ENCODE measurements at places on chromosomes 4 and X.

- no peaks in the 10 kb centered on the region for H3K27me3 ChIP-seq
- H3K4me1 ChIP-seq, result no peaks in the 10 kb centered on the region
- no peak overlapping the region for H3K4me3 ChIP-seq
- DNase-seq, result no peak
- H3K27ac ChIP-seq, result no peak overlapping the region
- H3K36me3 ChIP-seq, result no peaks in the 10 kb centered on the region
These were observed 173.8 kb downstream of the IL15 start for GRCh38 chr4:141810038-141810711.

GRCh38 chrX:150772150-150772970, 79.2 kb downstream of the MTMR1 start:
- no peaks in the 10 kb centered on the region for H3K4me1 ChIP-seq
- peaks cover 9% of the 10 kb centered on the region for H3K36me3 ChIP-seq

GRCh38 chr4:95910749-95911148, 70.9 kb downstream of the PDHA2 start:
- no peaks in the 10 kb centered on the region for H3K27me3 ChIP-seq
- no peak overlapping the region for H3K4me3 ChIP-seq
- no peaks in the 10 kb centered on the region for H3K4me1 ChIP-seq
- no peak for DNase-seq
- no peaks in the 10 kb centered on the region for H3K36me3 ChIP-seq

DNA sequence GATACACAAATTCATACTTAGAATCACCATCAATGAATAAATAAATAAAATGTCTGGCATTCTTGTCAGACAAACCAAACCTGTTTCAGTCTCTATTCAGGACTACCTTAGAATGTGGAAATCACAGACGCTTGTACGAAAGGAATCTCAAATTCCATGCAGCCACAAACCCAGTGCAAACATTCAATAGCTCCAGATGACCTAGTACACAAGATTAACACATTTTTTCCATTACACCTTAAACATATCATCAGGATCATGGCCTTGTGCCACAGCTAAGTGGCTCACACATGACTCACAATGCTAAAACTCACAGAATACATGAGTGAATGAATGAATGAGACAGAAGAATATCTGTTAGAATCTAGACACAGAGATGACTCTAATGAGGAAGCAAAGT, 134.2 kb downstream of the PWWP3B start:
- no peaks in the 10 kb centered on the region for H3K36me3 ChIP-seq
- no peak overlapping the region for H3K27ac ChIP-seq
- DNase-seq, result no peak
- no peaks in the 10 kb centered on the region for H3K27me3 ChIP-seq
- H3K4me1 ChIP-seq, result no peaks in the 10 kb centered on the region
- no peak overlapping the region for H3K4me3 ChIP-seq

GRCh38 chr4:53935780-53936179, 128.6 kb downstream of the CHIC2 start:
- H3K4me3 ChIP-seq, result no peak overlapping the region
- no peaks in the 10 kb centered on the region for H3K36me3 ChIP-seq
- DNase-seq, result no peak
- no peak overlapping the region for H3K27ac ChIP-seq
